Chondrocyte (in vitro differentiated cells): ENCODE measurements at places on chromosomes 1 and 21. TPM values are rescaled to one million over a fixed set of nuclear protein-coding genes. Genes with fewer than 3 reads are reported as not detected.

- H3K4me1 ChIP-seq = peaks cover 21% of the 10 kb centered on the region
- H3K27ac ChIP-seq = no peak overlapping the region
- no peak overlapping the region for H3K4me3 ChIP-seq
These were observed 6.5 kb upstream of the HAPLN2 start for GRCh38 chr1:156612666-156613065.

DNA sequence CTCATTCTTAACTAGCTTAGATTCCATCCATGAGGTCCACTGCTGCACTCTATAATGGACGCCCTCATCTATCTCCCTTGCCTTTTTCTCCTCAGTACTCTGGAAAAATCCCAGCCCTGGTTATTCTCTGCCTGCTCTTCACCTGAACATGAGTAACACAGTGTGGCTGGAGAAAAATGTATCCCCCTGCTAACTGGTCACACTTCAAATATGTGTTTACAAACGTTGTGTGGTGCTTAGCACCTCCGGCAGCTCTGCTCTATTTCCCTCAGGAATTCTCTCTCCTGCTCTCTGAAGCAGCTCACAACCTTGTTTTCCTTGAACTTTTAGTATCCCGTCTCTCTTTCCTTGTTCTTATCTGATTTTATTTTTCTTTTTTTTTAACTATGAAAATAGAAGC is 4.1 kb downstream of the SCCPDH start:
- H3K27ac ChIP-seq = peak overlapping the region; percentile 60
- peaks cover 38% of the 10 kb centered on the region for H3K4me1 ChIP-seq
- H3K4me3 ChIP-seq = no peak overlapping the region
- H3K36me3 ChIP-seq = peaks cover 42% of the 10 kb centered on the region

GRCh38 chr1:51100264-51100880 is 1.7 kb upstream of the C1orf185 start:
- DNase-seq = no peak
- H3K4me3 ChIP-seq = no peak overlapping the region
- H3K27me3 ChIP-seq = peaks cover 40% of the 10 kb centered on the region
- no peak overlapping the region for H3K27ac ChIP-seq
- no peaks in the 10 kb centered on the region for H3K4me1 ChIP-seq

- H3K27me3 ChIP-seq = no peaks in the 10 kb centered on the region
- H3K27ac ChIP-seq = no peak overlapping the region
- DNase-seq = no peak
- peaks cover 13% of the 10 kb centered on the region for H3K4me1 ChIP-seq
These were observed 110.4 kb upstream of the C1orf21 start for GRCh38 chr1:184276416-184276815.

DNA sequence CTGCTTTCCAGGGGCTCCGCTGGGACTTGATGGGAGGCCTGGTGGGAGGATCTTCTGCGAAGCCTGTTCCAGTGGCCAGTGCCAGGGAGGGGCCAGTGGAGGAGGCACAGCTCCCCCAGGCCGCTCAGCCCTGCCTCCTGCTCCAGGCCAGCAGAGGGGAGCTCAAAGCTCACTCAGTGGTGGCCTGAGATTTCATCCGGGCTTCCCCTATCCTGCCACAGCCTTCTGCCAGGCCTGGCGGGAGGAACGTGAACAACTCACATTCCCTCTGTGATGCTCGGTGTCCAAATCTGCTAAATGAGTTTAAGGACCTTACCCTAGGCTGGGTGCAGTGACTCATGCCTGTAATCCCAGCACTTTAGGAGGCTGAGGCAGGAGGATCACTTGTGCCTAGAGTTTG is 3.3 kb downstream of the CLCNKB start:
- peaks cover 4% of the 10 kb centered on the region for H3K27me3 ChIP-seq
- H3K4me3 ChIP-seq = no peak overlapping the region
- DNase-seq = no peak
- H3K27ac ChIP-seq = no peak overlapping the region

GRCh38 chr1:185973645-185974044 is 239.5 kb downstream of the HMCN1 start:
- no peak overlapping the region for H3K4me3 ChIP-seq
- peaks cover 65% of the 10 kb centered on the region for H3K4me1 ChIP-seq
- no peak for DNase-seq
- H3K27me3 ChIP-seq = no peaks in the 10 kb centered on the region
- H3K36me3 ChIP-seq = peaks cover 3% of the 10 kb centered on the region
- H3K27ac ChIP-seq = peak overlapping the region; percentile 81

- H3K27me3 ChIP-seq = peaks cover 14% of the 10 kb centered on the region
- no peaks in the 10 kb centered on the region for H3K4me1 ChIP-seq
- DNase-seq = peak; percentile 83
- peaks cover 4% of the 10 kb centered on the region for H3K36me3 ChIP-seq
- no peak overlapping the region for H3K4me3 ChIP-seq
- H3K27ac ChIP-seq = no peak overlapping the region
These were observed 52.4 kb downstream of the CHD5 start for GRCh38 chr1:6127587-6128163.

- peaks cover 1% of the 10 kb centered on the region for H3K36me3 ChIP-seq
- peaks cover 32% of the 10 kb centered on the region for H3K4me1 ChIP-seq
- H3K27me3 ChIP-seq = no peaks in the 10 kb centered on the region
These were observed 15.2 kb downstream of the GIPC2 start for GRCh38 chr1:78060857-78061563.

- H3K27me3 ChIP-seq = no peaks in the 10 kb centered on the region
- peaks cover 35% of the 10 kb centered on the region for H3K4me1 ChIP-seq
- H3K27ac ChIP-seq = no peak overlapping the region
- H3K36me3 ChIP-seq = peaks cover 3% of the 10 kb centered on the region
These were observed 199.3 kb upstream of the TMEM51 start for GRCh38 chr1:14954210-14954609.

DNA sequence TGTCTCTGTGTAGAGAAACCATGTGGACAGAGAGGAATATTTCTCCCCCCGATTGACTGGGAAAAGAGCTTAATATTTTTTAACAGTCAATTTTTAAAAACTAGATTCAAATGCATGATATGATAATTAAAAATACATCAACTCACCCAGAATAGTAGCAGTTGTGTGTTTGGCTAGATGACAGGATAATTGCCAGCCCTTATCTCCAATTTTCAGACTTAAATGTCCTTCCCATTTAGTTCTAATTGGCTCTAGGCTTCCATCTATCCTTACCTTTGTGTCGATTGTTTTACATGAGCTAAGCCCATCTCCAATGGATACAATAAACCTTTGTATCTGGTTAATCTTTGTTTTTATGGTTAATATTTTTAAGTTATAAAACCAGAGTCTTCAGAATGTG is 23.9 kb upstream of the KIAA0040 start:
- peaks cover 6% of the 10 kb centered on the region for H3K27me3 ChIP-seq
- no peaks in the 10 kb centered on the region for H3K36me3 ChIP-seq

DNA sequence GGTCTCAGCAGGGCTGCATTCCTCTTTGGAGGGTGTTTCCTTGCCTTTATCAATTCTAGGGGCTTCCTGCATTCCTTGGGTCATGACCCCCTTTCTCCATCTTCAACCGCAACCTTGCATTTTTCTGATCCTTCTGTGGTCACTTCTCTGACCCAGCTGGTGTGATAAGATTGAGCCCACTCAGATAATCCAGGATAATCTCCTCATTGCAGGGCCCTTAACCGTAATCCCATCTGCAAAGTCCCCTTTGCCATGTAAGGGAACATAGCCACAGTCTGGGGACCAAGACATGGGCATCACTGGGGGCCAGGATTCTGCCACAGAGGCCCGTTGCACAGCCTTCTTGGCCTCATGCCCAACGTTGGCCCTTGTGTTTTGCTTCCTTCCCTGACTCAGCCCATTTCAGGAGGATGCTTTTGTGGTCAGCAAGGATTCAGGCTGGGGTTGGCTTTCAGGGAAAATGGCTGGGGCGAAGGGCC is 35.0 kb upstream of the IL19 start:
- peaks cover 13% of the 10 kb centered on the region for H3K36me3 ChIP-seq
- no peaks in the 10 kb centered on the region for H3K27me3 ChIP-seq
- no peak overlapping the region for H3K4me3 ChIP-seq

DNA sequence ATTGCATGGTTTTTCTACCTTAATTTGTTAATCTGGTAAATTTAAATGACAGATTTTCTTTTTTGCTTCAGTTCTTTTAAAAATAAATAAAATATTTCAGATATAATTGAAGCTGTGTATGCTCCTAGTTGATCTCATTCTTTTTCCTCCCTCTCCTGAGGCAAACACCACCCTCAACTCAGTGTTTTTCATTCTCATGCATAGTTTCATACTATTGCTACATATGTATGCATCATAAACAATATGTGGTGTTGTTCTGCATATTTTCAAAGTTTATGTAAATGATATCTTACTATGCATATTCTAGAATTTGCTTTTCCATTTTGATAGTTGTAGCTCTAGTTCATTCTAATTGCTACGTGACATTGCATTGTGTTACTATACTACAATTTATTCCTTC is 257.2 kb upstream of the POU3F1 start:
- no peak overlapping the region for H3K4me3 ChIP-seq
- peaks cover 2% of the 10 kb centered on the region for H3K4me1 ChIP-seq

DNA sequence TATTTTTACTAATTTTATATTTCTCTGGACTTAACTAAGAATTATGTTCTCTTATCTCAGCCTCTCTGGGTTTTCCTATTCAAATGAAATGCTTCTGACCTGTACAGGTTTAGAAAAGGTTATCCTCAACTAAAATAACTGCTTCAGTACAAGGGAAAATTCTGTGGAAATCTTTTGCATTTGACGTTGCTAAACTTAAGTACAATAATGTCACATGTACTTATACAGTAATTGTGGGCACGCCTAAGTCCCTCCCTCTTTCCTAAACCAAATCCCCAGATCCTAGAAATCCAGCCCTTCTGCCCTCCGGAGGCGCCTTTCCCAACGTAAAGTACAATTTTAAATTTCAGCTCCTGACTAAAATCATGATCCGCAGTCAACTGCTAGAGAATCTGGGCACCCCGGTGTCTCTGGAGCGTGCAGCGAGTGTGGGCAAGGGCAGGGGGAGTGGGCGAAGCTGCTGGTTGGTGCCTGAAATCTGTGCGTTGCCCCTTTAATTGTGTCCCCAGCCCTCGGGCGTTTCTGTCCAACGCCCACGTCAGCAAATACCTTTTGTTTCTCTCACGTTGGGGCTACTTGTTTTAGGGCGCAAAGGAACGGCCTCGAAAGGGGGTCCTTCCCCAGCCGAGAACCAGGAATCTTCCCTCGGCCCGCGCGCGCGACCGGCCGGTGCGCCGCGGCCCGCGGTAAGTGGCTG is at the start of gene ZBTB8A:
TSS of gene ZBTB8A (plus strand) at position 541 of the 697 bp plus-strand sequence. CDS start 53,505 bp downstream, outside the sequence.
- peaks cover 19% of the 10 kb centered on the region for H3K4me1 ChIP-seq
- no peaks in the 10 kb centered on the region for H3K36me3 ChIP-seq
- H3K4me3 ChIP-seq = peak within 1 kb of the TSS; percentile 83
- DNase-seq = no peak
- H3K27me3 ChIP-seq = no peaks in the 10 kb centered on the region

GRCh38 chr1:20588634-20589225 is at the start of gene CDA:
CDA (plus strand) TSS chr1:20589097; CDS start chr1:20589130, 33 bp downstream.
- no peak within 1 kb of the TSS for H3K4me3 ChIP-seq
- no peaks in the 10 kb centered on the region for H3K36me3 ChIP-seq
- no peak for DNase-seq
- peaks cover 30% of the 10 kb centered on the region for H3K27me3 ChIP-seq
- peaks cover 3% of the 10 kb centered on the region for H3K4me1 ChIP-seq

DNA sequence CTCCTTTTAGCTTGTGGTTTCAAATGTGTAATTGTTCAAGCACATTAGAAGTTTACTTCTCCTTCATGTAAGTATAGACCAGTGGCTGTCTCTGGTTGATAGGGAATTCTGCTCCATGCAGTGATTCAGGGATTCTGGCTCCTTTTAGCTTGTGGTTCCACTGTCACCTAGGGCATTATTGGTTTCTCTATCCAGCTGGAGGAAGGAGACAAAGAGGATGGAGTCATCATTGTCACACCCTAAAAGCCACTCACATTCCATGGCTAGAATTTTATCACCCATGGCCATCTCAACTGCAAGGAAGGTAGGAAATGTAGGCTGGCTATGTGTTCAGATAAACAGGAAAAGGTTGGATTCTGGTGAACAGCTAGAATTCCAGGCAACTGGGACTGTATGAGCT is 131.2 kb downstream of the URB2 start:
- H3K27me3 ChIP-seq = no peaks in the 10 kb centered on the region
- H3K4me1 ChIP-seq = peaks cover 11% of the 10 kb centered on the region
- no peak overlapping the region for H3K27ac ChIP-seq
- H3K4me3 ChIP-seq = no peak overlapping the region
- no peaks in the 10 kb centered on the region for H3K36me3 ChIP-seq

- H3K4me3 ChIP-seq = peak overlapping the region; percentile 66
- no peaks in the 10 kb centered on the region for H3K36me3 ChIP-seq
- no peaks in the 10 kb centered on the region for H3K27me3 ChIP-seq
These were observed 8.7 kb upstream of the COL6A1 start for GRCh38 chr21:45972716-45973474.

DNA sequence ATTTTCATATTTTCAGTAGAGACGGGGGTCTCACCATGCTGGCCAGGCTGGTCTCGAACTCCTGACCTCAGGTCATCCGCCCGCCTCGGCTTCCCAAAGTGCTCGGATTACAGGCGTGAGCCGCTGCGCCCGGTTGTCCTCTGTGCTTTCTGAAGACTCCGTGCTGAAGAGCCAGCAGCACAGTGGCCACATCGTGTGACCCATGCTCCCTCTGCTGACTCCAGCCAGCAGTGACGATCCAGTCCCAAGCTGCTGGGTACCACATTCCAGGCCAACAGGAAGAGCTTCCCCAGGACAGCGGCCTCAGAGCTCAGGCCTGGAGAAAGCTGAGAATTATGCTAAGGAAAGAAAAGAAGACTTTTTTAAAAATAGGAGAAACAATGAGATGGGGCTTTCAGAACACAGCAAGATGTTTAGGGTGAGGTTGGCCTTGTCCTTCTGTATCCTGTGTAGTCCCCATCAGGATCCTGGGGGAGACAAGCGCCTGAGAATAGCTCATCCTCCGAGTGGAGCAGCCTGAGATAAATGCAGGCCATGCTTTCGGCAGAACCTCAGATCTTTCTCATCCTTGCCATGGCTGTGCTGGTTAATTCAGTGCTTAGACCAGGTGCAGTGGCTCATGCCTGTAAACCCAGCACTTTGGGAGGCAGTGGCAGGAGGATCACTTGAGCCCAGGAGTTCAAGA is 207.1 kb downstream of the SLC35F3 start:
- H3K4me3 ChIP-seq = no peak overlapping the region
- H3K36me3 ChIP-seq = no peaks in the 10 kb centered on the region
- peak overlapping the region; percentile 39 for H3K27ac ChIP-seq

- DNase-seq = no peak
- peaks cover 26% of the 10 kb centered on the region for H3K4me1 ChIP-seq
- H3K36me3 ChIP-seq = no peaks in the 10 kb centered on the region
- H3K4me3 ChIP-seq = no peak overlapping the region
These were observed 5.7 kb downstream of the WNT4 start for GRCh38 chr1:22137004-22137720.

MRPL39 gene
- 21.0 to 22.7 TPM (median 21.5 TPM) in 3 replicates for total RNA-seq

OR6N1 gene
- not detected in 3 replicates for total RNA-seq

SLC1A7 gene
- not detected in 3 replicates for total RNA-seq

PTPRU gene
- 12.6 to 20.7 TPM (median 14.8 TPM) in 3 replicates for total RNA-seq

GBP4 gene
- total RNA-seq = not detected in 3 replicates

HCRTR1 gene
- total RNA-seq = 0.21 to 0.45 TPM in 2 of 3 replicates, not detected in the other

CYB5RL gene
- total RNA-seq = 7.0 to 7.8 TPM (median 7.5 TPM) in 3 replicates
